Lung (tissue), 17 donors: ENCODE measurements at places on chromosomes 16 and 17. TPM values are rescaled to one million over a fixed set of nuclear protein-coding genes. Genes with fewer than 3 reads are reported as not detected.

GRCh38 chr17:13705221-13705620, 103.5 kb upstream of the HS3ST3A1 start:
- H3K27me3 ChIP-seq = no peaks in the 10 kb centered on the region
- DNase-seq = no peak
- H3K4me1 ChIP-seq = no peaks in the 10 kb centered on the region
- no peak overlapping the region for H3K27ac ChIP-seq
- no peak overlapping the region for H3K4me3 ChIP-seq

DNA sequence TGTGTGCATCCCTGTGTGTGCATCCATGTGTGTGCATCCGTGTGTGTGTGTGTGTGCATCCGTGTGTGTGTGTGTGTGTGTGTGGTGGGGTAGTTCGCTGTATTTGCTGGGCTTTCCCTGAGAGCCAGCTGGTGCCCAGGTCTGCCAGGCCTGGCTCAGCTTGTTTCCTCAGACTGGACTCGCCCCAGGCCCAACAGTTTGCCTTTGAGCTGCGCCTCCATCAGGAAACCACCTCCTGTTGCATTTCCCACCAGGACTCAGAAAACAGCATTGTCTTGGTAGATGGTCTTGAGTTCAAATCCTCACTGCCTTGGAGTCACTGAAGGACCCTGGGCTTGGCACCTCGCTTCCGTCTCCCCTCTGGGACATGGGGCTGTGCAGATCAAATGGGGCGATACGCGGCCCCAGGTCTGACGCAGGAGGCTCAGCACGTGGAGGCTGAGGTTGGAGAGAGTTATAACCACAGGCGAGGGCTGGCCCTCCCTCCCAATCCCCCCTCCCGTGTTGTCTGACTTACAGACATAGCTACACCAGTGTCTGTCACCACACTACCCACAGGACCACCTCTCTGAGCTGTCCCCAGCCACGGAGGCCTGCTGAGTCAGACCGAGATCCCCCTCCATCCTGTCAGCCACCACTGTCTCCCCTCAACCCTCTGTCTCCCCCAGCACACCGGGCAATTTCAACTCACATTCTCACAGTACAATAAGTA, 4.7 kb downstream of the ITGAE start:
- H3K4me3 ChIP-seq = no peak overlapping the region
- no peak overlapping the region for H3K27ac ChIP-seq
- no peaks in the 10 kb centered on the region for H3K36me3 ChIP-seq
- H3K27me3 ChIP-seq = no peaks in the 10 kb centered on the region
- H3K4me1 ChIP-seq = no peaks in the 10 kb centered on the region

DNA sequence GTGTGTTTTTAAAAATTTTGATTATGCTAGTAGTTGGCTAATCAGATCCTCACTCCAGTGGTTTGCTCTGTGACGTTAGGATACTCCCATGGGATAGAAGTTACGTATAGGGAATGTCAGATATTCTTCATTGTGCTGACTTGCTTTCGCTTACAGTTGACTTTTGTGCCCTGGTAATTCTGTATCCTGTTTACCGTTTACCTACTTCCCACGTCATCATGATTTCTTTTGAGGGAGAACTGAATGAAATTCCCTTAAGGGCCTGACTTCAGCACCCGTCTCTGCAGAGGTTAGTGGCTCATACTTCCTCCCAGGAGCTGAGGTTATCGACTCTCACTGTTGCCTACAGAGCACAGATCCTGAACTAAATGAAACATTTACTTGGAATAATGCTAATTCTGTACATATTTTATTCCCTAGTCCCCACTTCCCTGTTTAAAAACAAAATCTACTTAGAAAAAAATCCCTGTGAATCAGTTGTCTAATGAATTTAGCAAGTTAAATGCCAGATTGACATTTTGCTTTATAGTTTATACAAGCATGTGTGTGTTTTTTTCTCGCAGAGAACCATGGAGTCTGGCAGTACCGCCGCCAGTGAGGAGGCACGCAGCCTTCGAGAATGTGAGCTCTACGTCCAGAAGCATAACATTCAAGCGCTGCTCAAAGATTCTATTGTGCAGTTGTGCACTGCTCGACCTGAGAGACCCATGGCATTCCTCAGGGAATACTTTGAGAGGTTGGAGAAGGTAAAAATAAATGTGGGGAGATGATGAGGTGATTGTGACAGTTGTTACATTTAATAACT, 2.8 kb downstream of the PRKAR1A start:
- peaks cover 12% of the 10 kb centered on the region for H3K4me1 ChIP-seq
- peaks cover 14% of the 10 kb centered on the region for H3K36me3 ChIP-seq
- H3K4me3 ChIP-seq = no peak overlapping the region
- peak overlapping the region; percentile 72 for H3K27ac ChIP-seq
- DNase-seq = no peak

- H3K4me3 ChIP-seq = peak overlapping the region; percentile 12
- H3K4me1 ChIP-seq = no peaks in the 10 kb centered on the region
- H3K36me3 ChIP-seq = no peaks in the 10 kb centered on the region
- DNase-seq = peak; percentile 77
- H3K27ac ChIP-seq = peak overlapping the region; percentile 90
Measured at GRCh38 chr17:62652251-62653001, 25.0 kb downstream of the MRC2 start.

GRCh38 chr17:41705271-41705991, 6.7 kb upstream of the GAST start:
- H3K4me3 ChIP-seq = no peak overlapping the region
- H3K4me1 ChIP-seq = no peaks in the 10 kb centered on the region
- peak; percentile 11 for DNase-seq
- H3K27ac ChIP-seq = no peak overlapping the region

GRCh38 chr17:41301204-41301790, 1.4 kb downstream of the KRTAP29-1 start:
- H3K27me3 ChIP-seq = no peaks in the 10 kb centered on the region
- no peak overlapping the region for H3K4me3 ChIP-seq
- DNase-seq = no peak
- no peaks in the 10 kb centered on the region for H3K36me3 ChIP-seq

DNA sequence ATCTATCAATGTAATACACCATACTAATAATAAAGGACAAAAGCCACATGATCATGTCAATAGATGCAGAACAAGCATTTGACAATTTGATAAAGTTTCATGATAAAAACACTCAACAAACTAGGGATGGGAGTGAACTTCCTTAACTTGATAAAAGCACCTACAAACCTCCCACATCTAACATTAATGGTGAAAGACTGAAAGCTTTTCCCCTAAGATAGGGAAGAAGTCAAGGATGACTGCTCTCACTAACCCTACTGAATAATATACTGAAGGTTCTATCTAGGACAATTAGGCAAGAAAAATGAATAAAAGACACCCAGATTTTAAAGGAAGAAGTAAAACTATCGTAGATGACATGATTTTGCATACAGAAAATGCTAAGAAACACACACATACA, 10.4 kb upstream of the DYNLL2 start:
- no peaks in the 10 kb centered on the region for H3K27me3 ChIP-seq
- H3K27ac ChIP-seq = no peak overlapping the region
- DNase-seq = no peak
- no peaks in the 10 kb centered on the region for H3K36me3 ChIP-seq
- no peak overlapping the region for H3K4me3 ChIP-seq

GRCh38 chr17:79616801-79617200, 6.0 kb upstream of the RBFOX3 start:
- no peak for DNase-seq
- peaks cover 8% of the 10 kb centered on the region for H3K27me3 ChIP-seq
- H3K4me1 ChIP-seq = no peaks in the 10 kb centered on the region
- no peak overlapping the region for H3K4me3 ChIP-seq
- no peak overlapping the region for H3K27ac ChIP-seq

DNA sequence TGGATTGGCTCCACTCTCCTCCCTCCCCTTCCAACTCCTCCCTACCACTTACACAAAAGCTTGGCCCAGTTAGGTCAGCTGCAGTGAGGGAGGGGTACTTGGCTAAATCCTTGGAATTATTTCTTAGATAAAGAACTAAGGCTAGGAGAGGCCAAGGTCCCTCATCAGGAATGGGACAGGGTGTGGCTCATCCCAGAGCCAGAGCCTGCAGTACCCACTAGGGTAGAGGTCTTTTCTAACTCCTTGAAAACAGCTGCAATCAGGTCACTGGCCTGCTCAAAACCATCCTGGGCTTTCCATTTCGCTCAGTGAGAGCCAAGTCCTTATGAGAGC, 1.9 kb upstream of the SLC46A1 start:
- H3K27me3 ChIP-seq = no peaks in the 10 kb centered on the region
- no peak overlapping the region for H3K27ac ChIP-seq
- H3K4me1 ChIP-seq = peaks cover 3% of the 10 kb centered on the region
- H3K4me3 ChIP-seq = no peak overlapping the region
- DNase-seq = no peak
- H3K36me3 ChIP-seq = no peaks in the 10 kb centered on the region

DNA sequence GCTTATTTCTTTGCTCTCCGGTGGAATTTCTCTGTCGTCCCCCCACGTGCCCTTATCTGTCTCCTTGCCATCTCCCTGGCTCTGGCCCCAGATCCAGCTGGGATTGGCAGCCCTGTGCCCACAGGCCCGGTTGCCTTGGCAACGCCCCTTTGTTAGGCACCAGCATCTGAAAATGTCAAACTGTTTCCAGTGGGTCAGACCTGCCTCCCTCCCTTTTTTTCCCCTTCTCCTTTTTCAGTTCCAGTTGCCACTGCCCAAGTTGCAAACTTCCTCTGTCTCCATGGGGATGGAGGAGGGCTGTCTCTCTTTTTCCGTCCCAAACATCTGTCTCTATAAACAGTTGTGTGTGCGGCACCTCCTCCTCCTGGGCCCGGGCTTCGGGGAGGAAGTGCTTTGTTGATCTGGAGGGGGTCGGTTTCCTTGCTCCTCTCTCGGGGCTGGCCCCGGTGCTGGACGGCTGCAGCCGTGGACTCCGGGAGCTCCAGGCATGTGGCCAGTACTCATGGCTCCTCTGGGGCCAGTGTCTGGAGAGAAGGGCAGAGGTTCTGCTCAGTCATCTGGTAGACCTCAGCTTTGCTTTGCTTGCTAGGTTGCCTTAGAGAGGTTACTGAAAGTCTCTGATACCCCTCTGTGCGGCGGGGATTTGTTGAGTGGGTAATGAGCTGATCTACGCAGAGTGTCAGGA, 35.3 kb downstream of the SOCS3 start:
- H3K4me3 ChIP-seq = no peak overlapping the region
- peak overlapping the region; percentile 79 for H3K27ac ChIP-seq
- peaks cover 28% of the 10 kb centered on the region for H3K4me1 ChIP-seq
- no peaks in the 10 kb centered on the region for H3K36me3 ChIP-seq

GRCh38 chr17:7882068-7882467, 6.5 kb upstream of the CHD3 start:
- H3K27me3 ChIP-seq = no peaks in the 10 kb centered on the region
- H3K27ac ChIP-seq = no peak overlapping the region
- no peak for DNase-seq
- peaks cover 39% of the 10 kb centered on the region for H3K4me1 ChIP-seq
- peaks cover 17% of the 10 kb centered on the region for H3K36me3 ChIP-seq

- H3K27ac ChIP-seq = no peak overlapping the region
- peaks cover 9% of the 10 kb centered on the region for H3K36me3 ChIP-seq
- no peaks in the 10 kb centered on the region for H3K4me1 ChIP-seq
- no peak overlapping the region for H3K4me3 ChIP-seq
- DNase-seq = no peak
- no peaks in the 10 kb centered on the region for H3K27me3 ChIP-seq
Measured at GRCh38 chr17:68257934-68258333, 10.1 kb downstream of the AMZ2 start.

Gene ZDHHC1
- 14.9 TPM for total RNA-seq

Gene SLC6A2
- 0.26 TPM for total RNA-seq

Gene SGCA
- 18.2 TPM for total RNA-seq

Gene CCT6B
- total RNA-seq = 3.0 TPM

Gene CALB2
- total RNA-seq = 0.68 TPM

Gene TMUB2
- total RNA-seq = 36.9 TPM

Gene THOC6
- 39.9 TPM for total RNA-seq
